Aorta (tissue), 5 donors: ENCODE measurements at places on chromosomes 3 and 15.

- no peak for DNase-seq
These were observed 55.8 kb upstream of the SLC6A6 start for GRCh38 chr3:14346642-14347041.

DNA sequence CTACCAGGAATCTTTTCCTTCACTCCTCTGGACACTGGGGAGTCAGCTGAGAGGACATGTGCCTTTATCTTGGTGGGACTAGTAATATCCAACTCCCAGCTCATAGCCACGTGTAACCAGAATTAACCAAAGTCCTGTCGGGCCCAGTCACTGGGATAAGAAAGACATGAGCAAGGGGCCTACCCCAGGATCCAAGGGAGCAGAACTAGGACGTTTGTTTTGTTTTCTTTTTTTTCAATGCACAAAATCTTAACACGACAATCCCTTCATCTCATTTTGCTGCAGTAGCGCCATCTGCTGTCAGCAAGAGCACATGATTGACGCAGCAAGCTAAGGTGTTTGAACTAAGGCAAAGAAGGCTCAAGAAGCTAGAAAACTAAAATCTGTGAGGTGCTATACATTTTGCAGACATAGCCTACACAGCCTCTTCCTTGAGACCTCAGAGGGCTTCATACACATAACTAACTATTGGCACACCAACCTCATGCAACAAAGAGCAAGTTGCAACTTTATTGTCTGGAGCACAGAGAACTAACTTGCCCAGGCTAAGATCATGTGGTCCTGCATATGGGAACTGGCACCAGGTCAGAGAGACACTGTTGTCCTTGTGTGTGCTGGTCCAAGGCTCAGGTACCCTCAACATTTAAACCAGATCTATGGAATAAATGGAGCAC lies 43.6 kb downstream of the RLBP1 start:
- DNase-seq: peak; percentile 79

GRCh38 chr15:100783760-100784492 lies 95.7 kb upstream of the ALDH1A3 start:
- no peak for DNase-seq

DNA sequence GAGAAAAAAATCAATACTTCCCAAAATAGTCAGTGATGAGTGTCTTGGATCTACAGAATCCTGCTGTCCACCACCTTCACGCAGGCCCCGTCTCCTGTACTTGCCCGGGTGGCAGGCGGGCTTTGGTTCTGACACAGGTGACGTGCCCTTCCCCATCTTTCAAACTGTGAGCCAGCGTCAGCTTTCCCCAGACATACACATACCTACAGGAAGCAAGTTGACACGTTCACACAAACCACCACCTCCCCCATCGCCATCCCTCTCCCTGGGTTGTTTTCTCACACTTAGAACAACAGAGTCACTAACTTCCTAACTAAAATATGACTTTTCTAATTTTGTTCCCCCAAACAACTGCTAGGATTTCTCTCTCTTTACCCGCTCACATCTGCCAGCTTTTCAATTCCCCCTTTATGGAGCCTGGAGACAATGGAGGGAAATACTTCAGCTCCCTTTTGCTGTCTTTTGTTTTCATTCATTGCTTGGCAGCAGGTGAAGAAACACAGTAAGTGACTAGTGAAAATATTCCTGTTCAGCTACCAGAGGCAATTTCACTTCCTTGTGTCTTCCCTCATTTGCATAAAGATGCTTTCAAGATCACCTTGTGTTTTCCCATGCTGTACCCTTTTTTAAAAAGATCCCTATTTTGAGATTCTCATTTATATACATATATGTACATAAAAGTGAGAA lies 248.3 kb downstream of the SLCO3A1 start:
- no peak for DNase-seq

DNA sequence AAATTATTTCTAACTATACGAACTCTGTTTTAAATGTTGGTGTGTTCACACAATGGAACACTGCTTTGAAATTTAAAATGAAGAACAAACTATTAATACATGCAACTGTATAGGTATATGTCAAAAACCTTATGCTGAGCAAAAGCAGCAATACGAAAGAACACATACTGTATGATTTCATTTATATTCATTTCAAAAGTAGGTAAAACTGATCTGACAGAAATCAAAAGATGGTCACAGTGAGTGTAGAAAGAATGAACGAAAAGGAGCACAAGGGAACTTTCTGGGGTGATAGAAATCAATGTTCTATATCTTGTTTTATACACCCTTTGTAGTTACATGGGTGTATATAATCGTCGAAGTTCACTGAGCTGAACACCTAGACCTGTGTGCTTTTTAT lies 12.6 kb downstream of the ATP8B4 start:
- DNase-seq: no peak

- no peak for DNase-seq
These were observed 287.0 kb downstream of the FAM43A start for GRCh38 chr3:194972641-194973040.

DNA sequence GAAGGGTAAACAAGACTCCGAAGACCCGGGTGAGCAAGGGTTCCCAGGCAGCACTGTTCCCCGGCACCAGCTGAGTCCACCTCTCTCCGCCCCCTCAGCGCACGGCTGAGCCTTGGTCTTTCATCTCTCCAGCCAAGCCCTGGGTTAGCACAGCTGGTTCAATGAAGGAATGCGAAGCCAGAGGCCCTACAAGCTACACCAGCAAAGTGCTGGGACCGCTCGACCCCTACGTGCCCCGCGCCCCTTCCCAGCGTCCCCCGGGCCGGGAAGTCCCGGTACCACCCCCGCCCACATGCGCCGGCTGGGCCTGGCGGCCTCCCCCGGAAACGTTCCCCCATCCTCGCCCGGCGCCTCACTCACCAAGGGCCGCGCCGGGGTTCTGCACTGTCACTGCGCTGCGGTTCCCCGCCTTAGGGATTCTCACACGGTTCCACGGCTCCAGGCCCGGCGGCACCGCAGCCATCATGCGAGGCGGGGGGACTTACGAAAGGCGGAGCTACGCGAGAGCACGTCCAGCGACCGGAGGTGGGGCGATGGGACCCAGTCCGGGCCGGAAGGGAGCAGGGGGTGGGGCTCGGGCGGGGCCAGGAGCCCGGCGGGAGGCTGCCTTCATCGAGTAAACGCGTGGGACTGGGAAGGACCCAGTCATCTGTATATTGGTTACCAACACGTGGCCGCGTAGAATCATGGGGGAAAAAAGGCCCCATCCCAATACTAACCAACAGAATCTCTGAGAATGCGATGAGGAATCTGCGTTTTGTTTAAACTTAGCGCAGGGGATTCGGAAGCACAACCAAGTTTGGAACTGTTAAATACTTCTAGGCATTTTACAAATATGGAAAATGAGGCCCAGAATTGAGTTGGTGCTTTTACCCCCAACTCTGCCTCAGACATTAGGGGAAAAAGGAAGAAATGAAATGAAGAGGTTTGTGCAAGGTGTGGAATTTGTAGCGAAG lies 28.7 kb downstream of the GTPBP8 start:
- DNase-seq: peak; percentile 96

- no peak for DNase-seq
These were observed 55.6 kb upstream of the RGMA start for GRCh38 chr15:93144463-93145236.

DNA sequence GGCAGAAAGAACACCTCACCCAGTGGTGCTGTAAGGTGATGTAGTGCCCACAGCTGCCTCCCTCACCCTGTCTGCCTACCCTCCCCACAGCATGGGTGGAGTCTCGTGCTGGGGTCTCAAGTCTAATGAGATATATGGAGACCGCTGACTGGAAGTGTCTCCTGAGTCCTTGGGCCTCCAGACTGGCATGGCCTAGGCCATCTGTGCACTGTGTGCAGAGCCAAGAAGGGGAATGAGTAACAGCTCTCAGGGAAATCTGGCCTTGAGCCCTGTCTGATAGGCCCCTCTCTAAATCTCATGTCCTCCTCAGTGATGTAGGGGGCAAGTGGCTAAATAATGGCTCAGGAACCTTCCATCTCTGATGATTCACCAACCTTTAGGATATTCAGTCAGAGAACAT lies 277.4 kb downstream of the PLCL2 start:
- DNase-seq: no peak

GRCh38 chr3:127663151-127663550 lies 9.6 kb upstream of the ABTB1 start:
- DNase-seq: no peak

GRCh38 chr3:10697918-10698317 lies 118.1 kb upstream of the SLC6A11 start:
- no peak for DNase-seq

DNA sequence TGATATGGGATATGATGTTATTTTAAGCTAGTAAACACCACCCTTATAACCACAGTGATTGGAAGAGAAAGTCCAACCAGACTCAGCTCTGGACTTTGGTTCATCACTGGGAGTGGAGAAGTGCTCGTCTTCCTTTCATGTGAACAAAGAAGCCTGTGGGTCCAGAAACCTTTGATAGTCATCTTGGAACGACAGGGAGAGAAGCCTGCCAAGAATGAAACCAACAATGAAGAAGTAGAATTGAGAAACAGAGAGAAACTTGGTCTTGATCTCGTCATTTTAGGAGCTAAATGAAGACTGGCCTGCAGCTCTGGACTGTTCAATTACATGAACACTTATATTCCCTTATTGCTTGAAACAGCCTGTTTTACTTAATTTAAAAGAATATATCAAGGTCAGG lies 13.1 kb upstream of the SLC35G2 start:
- no peak for DNase-seq

- DNase-seq: no peak
These were observed 27.2 kb upstream of the SLC25A36 start for GRCh38 chr3:140914384-140914945.

GRCh38 chr15:88904257-88904623 lies 8.9 kb upstream of the HAPLN3 start:
- no peak for DNase-seq

DNA sequence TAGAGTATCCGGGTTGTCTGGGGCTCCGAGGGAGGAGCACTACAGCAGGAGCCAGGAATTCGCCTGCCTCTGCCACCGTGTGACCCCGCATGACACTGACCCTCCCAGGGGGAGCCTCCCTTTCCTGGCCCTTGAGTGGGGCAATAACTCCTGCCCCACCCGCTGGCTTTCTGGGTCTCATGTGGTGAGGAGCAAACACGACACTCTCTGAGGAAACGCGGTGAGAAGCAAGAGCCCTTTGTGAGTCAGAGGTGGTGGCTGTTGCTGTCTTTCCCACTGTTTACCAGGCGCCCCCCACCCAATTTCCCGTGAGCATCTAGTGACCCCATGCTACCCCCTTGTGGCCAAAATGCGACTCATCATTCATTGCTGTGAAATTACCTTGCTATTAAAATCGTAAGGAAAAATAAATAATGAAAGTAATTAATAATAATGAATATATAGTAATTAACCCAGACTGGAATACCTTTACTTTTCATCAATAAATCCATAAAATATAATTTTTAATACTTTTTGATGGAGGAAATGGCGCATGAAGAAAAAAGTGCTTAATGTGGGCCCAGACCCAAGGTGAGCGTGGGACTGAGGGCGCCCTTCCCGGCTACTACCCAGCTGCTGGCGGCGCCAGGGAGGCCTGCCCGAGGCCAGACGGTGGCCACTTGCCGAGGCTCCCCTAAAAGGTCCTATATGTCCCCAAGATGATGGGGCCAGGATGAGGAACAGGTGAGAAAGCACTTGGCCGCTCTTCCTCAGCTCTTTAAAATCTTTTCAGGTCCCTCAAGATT lies 29.3 kb downstream of the CCNL1 start:
- DNase-seq: peak; percentile 76
